ENCODE measurements at places on chromosomes 7 and 10.

GRCh38 chr10:78407009-78407711 lies 373.5 kb downstream of the RPS24 start:
- DNase-seq = peak; percentile 85

DNA sequence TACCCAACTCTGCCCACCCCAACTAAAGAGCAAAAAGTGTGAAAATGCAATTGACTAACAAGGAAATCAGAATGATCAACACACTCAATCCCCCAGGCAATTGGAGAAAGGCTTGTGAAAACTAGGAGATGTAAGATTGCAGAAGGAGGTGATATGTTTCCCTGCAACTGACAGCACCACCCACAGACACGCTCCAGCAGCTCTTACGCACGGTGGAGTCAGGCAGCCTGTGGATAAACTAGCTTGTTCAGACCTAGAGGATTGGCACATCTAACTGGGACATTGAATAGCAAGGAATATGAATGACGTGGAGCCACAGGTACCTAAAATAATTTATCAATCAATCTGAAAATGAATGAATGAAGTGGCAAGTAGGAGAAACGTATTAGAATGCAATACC lies 125.7 kb upstream of the MYO3A start:
- DNase-seq = no peak

DNA sequence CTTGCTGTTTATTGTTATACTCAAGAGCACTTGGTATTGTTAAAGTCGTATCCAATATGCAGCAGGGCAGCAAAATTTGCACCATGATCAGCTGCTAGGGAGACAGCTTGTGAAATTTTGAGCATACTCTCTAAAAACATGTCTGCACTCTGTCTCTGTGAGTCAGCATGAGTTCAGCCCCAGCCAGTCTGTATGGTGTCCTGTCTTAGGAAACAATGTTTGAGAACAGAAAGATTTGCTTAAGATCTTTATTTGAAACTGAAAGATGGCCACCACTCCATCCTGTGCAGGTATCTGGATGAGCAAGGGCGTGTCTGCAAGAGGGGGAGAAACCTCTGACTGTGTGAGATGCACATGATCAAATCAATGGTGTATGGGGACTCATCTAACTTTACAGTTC lies 97.1 kb downstream of the GNAI1 start:
- DNase-seq = no peak

DNA sequence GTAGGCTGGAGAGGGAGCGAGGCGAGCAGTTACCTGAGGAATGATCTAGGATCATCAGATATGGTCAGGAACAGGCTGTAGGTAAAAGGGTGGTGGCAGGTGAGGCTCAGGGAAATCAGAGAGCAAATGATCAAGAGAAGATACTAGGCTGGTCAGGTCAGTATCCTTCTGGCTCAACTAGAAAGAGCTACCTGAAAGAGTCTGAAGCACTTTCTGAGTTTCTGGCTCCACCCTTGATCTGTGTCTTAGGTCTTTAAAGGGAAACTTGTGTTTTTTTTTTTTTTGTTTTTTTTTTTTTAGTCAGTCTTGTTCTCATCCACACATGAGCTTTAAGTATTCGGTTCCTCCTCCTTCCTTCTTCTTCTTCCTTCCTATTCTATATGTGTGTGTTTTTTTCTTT lies 10.5 kb downstream of the ADAM22 start:
- no peak for DNase-seq

DNA sequence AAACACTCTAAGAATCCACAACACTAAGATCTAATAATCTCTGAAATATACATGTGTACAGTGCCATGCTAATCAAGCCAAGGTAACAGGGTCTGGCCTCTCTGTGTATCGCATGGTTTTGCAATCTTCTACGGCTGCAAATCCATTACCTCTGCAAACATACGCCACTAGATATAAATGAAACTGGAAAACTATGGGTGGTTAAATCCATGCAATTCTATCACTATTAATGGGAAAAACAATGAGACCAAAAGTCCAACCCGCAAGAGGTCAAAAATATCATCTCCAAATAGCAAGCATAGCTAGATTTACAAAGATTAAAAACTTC lies 23.0 kb downstream of the SGCE start:
- DNase-seq = no peak

DNA sequence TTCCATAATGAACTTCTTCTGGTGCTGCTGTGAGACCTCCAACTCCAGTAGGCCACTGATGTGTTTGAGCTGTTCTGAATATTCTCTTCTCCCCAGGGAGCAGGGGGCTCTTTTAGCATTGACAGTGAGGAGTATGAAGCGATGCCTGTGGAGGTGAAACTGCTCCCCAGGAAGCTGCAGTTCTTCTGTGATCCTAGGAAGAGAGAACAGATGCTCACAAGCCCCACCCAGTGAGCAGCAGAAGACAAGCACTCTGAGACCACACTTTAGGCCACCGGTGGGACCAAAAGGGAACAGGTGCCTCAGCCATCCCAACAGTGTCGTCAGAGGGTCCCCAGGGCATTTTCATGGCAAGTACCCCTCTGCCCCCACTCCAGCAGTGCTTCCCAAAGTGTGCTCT lies 49.3 kb downstream of the DENND11 start:
- DNase-seq = no peak

DNA sequence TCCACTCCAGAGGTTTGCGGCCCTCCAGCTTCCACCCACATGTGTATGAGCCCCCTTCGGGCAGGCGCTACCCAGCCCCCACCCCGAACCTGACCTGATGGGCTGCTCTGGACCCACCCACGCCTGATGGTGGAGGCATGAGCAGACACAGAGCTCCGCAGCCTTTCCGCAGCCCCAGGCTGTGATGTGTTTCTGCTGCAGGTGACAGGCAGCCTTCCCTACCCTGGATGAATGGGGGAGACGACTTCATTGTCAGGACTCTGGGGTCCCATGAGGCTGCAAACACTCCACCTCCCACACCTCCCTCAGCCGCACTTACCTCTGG lies 61.2 kb downstream of the OAT start:
- no peak for DNase-seq

DNA sequence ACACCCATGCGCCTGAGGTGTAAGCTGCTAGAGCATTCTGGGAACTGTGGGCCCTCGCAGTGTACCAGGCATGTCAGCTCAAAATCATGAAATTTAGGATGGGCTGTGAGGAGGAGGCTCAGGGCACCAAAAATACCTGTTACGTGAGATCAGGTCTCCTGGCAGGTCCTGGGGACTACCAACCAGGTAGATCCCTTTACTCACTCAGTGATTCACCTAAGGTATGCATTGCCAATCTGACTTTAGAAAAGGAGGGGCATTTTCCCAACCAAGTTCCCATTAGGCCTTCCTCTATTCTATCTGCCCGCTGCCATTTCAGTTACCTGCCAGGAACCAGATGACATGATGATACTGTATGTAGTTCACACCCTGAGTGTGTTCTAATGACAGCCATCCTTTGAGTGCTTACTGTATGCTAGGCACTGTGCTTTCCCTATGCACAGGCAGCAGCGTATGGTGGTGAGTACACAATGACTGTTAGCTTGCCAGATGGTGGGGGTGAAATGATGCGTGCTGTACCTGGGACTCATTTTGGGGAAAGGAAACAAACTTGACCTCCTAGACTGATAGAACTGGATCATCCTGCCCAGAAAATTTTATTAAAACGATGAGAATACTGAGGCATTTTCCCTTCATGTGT lies 62.0 kb downstream of the CFAP58 start:
- no peak for DNase-seq

GRCh38 chr7:158424011-158424410 lies 163.6 kb downstream of the PTPRN2 start:
- no peak for DNase-seq

DNA sequence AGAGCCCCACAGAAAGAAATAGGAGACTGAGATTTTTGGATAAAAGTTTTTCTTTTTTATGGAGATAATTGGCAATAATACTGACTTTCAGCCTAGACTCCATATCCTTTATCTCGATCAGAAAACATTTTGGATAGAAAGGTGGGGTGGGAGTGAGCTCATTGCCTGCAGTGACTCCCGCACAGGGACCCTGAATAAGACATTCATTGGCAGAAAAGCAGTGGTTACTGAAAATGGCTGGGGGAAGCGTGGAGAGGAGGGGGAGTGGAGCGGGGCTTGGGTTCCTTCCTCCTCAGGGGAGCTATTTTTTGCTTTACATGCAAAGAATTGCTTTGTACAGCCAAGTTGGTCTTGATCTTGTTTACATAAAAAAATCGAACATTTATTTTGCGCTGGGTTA lies 90.4 kb upstream of the BMPER start:
- DNase-seq = no peak

DNA sequence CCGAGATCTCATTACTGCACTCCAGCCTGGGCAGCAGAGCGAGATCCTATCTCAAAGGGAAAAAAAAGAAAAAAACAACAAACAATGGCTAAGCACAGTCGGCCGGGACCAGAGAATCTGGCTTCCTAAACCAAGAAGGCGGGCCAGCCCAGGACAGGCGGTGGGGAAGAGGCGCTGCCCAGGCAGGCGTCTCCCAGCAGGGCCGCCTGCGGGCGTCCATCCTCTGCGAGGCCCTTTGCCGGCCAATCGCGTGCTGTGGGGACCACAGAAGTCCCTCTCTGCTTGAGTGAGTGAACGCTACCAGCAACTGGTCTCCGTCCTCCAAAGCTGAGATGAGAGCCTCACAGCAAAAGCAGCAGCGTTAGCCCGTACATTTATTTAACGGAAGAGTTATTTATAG lies 14.7 kb upstream of the BMS1 start:
- no peak for DNase-seq

GRCh38 chr10:71727738-71728737 lies 8.5 kb upstream of the C10orf105 start:
- no peak for DNase-seq

DNA sequence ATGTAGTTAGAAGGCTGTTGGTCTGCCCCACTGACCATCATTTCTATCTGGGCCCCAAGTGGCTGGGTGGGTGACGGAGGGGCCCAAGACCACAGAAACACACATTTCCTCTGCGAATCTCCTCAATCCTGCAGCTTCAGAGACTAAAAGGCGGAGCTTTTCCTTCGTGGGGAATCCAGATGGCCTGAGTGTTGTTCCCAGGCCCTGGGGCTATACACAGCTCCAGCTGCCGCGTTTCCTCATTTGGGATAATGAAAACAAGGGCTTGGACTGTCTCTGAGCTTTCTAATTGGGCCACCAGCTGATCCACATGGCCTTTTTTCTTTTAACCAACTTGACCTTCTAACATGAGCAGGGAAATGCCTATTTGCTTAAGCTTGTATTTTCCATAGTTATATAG lies 339.9 kb downstream of the CXCL12 start:
- no peak for DNase-seq

DNA sequence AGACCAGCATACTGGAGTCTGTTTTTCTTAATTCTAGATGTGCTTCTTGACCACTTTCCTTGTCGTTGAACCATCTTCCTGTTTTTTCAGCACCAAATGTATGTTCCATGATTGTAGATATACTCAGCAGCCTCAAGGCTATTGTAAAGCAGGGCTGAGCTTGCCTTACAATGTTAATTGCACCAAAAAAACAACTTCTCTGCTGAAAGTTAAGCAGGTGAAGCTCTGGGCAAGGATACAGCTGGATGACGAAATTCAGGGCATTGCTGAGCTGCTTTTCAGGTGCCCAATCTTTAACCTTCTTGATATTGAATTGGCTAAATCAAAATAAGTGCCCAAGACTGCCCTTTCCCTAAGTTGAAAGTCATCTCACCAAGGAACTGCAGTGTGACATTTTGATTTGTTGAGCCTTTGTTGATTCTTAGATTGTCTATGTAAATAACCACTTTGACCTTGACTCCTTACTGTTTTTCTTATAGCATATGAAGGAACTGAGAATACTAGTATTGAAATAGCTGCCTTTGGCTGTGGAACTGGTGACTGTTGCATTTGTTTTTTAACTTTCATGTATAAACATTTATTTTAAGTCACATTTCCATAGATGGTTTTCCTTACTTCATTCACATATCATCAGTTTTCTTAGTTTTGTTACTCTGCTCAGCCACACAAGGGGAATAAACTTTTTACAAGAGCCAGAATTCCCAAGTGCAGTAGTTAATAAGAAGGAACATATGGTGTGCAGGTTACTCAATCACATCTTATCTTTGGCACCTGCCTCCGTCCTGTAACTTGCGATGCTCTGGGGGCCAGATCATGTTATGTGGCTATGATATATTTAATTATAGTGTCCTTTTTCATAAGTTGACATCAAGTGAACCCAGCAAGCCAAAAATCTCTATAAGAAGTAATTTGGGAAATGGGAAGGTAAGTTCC lies 3.1 kb downstream of the AHCYL2 start:
- DNase-seq = no peak

DNA sequence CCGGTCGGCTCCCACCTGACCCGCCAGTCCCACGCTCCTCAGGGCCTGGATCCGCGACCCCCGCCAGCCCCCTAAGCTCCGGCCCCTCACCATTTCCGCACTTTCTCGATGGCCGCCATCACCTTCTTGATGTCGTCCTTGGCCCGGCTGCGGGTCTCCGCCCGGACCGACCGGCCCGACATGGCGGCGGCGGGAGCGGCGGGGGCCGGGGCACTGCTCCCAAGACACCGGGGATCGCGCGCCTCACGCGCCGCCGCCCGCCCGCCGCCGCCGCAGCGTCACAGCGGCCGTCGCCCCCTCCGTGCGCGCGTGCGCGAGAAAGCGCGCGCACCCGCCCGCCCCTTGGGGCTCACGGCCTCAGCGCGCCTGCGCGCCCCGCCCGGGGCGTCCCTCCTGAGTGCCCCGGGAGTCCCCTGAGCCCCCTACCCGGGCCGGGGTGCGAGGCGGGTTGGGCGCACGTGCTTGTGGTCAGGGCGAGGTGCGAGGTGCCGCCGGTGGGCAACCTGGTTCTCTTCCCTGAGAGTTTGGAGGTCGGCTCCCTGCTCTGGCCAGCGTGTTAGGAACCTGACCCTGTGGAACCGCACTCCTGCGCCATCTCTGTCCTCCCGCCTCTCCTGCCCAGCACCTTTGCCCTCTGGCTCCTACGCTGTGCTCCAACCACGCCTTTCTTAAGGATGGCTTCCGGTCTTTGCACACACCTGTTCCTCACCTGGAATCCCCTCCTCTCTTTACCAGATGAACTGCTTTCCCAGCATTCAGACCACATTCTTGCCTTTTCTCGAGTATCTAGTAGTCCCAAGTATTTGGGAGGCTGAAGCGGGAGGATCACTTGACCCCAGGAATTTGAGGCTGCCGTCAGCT lies at the start of gene BCL7B:
Gene BCL7B, minus strand, starts transcription at position 294 of the 861 bp plus-strand sequence. Its CDS starts 112 bp downstream, at position 182.
- peak; percentile 96 for DNase-seq

- no peak for DNase-seq
Observed at GRCh38 chr10:125479059-125479458, 203.9 kb downstream of the TEX36 start.

GRCh38 chr7:67267914-67268313 lies 271.3 kb downstream of the TYW1 start:
- DNase-seq = no peak

DNA sequence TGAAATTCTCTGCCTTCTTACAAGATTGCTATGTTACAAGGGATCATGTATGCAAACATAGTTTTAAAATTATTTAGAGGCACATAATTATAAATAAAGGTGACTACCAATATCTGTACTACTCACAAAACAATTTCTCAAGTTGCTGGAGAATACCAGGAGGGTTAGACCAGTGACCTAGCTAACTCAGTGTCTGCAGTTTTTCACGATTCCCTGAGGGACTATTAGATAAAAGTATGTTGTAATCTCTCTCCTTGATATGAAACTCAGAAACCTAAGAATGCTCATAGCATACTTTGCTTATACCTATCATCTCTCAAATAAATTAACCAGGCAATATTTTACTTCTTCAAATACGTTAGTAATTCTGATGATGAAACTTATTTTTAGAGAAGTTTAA lies 534.0 kb upstream of the ANKRD30A start:
- DNase-seq = no peak
